ENCODE measurements at places on chromosomes 5 and 9. TPM values are rescaled to one million over a fixed set of nuclear protein-coding genes. Genes with fewer than 3 reads are reported as not detected.

DNA sequence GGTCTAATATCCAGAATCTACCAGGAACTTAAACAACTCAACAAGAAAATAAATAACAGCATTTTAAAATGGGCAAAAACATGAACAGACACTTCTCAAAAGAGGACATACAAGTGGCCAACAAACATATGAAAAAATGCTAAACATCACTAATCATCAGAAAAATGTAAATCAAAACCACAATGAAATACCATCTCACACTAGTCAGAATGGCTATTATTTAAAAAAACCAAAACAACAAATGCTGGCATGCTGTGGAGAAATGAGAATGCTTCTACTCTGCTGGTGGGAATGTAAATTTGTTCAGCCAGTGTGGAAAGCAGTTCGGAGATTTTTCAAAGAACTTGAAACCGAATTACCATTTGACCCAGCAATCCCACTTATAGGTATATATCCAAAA, 63.1 kb downstream of the ADAMTS6 start:
- DNase-seq, result no peak

DNA sequence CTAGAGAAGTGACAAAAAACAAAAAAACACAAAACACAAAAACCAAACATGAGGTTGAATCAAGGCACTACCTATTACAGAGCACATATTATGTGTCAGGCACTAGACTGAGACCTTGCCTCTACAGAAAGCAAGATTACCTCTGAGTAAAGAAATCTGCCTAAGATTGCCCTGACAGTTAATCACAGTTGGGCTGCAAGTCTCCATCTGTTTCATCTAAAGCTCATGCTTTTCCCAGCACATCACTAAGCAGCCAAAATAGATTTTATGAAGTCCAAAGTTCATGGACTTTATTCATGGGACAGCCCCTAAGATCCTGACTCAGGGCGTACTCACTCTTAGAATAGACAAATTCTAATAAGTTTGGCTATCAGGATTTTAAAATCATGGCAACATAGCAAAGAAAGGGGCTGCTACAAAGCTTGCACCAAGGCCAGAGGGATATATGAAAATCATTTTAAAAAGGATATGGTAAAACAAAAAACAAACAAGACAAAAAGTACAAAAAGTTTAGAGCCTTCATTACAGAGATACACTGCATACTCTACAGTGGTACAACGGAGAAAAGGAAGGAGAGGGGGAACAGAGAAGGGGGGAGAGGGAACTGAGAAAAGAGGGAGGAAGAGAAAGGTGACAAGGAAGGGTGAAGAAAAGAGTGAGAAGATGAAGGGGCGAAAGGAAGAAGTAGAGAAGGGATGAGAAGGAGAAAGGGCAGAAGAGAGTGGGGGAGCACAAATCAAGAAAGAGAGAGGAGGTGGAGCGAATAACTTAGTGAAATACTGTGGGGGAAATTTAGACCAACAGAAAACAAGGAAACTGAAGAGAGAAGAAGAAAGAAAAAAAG, 58.2 kb downstream of the RICTOR start:
- DNase-seq, result peak; percentile 40

- DNase-seq, result no peak
Measured at GRCh38 chr5:133799571-133800237, 168.7 kb downstream of the C5orf15 start.

Gene EDIL3
- 13.2 TPM for polyA plus RNA-seq
